Natural killer cell treated with Interleukin-12 subunit alpha and Interleukin-12 subunit beta and Interleukin-15 and Interleukin-18, amount 100 ng/mL, for 72 hours (primary cell): ENCODE measurements at places on chromosomes 7 and 10. TPM values are rescaled to one million over a fixed set of nuclear protein-coding genes. Genes with fewer than 3 reads are reported as not detected.

DNA sequence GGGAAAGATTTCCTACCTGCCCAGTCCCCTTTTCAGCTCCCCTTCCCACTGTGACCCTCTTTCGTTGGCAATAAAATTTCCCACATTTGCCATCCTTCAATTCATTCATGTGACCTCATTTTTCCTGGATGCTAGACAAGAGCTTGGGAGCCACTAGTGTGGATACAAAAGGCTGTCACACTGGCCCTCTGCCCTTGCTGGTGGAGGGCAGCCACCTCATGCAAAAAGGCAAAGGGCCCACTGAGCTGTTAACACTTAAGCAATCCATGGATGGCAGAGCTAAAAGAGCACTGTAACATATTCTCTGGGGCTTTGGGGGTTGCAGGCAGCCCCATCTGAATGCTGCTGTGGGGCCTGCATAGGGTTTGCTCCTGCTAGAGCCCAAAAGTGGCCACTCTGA lies 315.1 kb downstream of the NEBL start:
- DNase-seq, result no peak

The NEUROD6 gene
- not detected for total RNA-seq

- DNase-seq, result peak; percentile 64
Observed at GRCh38 chr10:61943674-61944378, 42.3 kb downstream of the ARID5B start.

DNA sequence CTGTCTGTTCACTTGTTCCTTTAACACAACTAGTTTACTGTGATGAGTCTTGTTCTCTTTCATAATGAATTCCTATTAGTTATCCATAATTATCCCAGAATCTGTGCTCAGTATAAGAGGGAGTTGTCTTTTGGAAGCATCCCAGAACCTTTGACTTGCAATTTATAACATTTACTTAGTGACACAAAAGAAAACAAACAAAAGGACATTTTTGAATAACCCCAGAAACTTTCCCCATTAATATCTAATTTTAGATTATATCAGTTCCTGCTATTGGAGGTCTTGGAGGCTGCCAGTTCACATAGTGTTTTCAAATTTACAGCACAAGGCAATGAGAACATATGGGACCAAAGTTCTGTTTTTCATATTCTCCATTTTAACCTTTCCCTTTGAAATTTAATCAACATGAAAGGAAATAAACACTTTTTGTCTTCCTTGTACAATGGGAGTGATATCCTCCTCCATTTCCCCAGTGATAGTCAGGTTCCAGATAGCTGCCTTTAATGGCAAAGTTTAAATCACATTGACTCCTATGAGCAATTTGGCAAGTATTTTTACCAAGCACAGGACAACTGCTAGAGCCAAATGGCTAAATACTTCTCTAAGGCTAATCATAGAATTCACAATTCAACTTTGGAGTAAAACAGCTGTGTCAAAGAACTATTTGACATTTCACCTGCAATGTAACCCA lies 37.1 kb upstream of the GNAT3 start:
- no peak for DNase-seq

- no peak for DNase-seq
Observed at GRCh38 chr10:62503872-62504271, 129.7 kb downstream of the ZNF365 start.

GRCh38 chr10:59829024-59829423 lies 75.8 kb upstream of the MRLN start:
- no peak for DNase-seq

DNA sequence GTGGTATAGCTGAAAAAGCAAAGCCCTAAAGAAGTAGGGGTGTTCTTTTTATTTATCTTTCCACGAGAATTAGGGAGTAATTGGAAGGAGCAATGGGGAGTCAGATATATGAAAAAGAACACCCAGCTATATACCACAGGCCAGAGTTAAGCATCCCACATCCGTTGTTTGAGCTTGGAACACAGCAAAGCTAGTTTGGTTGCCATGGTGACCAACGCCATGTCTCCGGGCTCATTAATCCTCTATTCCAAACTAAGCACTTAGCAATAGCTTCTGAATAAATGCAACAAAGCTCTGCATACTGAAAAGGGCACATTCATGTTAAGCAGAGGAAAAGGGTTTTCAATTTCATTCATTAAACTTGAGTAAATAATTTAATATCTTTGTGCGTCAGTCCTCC lies 23.5 kb downstream of the ASB4 start:
- DNase-seq, result no peak

The LDB3 gene
- total RNA-seq, result not detected

DNA sequence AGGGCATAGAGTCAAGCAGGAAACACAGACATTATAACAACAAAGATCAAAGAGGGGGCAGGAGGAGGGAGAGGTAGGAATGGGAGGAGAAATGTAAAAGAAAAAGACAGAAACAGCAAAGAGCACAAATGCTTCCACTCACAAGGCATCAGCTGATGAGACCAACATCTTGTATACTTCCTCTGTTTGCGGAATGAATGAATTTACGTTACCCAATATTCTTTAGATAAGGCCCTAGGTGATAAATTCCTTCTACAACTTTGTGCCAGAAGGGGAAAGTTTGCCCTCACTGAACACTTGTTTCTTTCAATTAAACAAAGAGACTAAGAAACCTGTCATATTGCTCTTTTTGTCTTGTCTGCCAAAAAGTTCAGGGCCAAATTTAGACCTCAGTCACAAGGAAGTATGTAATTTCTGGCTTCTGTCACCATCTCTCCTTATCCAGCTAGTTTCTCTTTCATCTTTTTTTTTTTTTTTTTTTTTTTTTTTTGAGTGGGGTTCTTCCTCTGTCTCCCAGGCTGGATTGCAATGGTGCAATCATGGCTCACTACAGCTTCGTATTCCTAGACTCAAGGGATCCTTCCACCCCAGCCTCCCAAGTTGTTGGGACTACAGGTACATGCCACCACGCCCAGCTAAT lies 116.4 kb upstream of the NANOS1 start:
- no peak for DNase-seq

DNA sequence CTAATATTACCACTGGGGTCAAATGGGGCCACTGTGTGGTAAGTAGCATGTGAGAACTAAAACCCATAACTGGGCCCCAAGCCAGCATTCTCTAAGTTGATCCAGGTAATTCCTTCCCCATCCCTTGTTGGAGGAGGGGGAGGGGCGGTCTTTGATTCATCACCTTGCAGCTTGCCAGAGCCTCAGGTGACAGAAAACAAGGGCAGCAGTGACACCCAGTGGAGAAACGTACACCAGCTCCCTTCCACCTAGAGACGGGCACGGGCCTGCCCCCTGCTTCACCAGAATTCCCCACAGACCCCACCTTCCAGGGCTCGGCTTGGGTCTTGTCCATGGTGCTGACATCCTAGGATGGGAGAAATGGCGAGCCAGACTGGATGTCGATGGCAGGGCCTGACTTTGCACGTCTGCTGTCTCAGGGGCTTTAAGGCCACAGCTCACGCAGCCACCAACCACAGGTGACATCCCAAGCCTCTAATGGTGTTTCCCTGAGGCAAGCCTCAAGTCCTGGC lies 102.0 kb downstream of the STRA8 start:
- DNase-seq, result no peak
